Kasumi-1 (cell line): ENCODE measurements at places on chromosomes 2 and 18.
A peak's percentile ranks its signal among the peaks of the same experiment; 100 is the strongest.

DNA sequence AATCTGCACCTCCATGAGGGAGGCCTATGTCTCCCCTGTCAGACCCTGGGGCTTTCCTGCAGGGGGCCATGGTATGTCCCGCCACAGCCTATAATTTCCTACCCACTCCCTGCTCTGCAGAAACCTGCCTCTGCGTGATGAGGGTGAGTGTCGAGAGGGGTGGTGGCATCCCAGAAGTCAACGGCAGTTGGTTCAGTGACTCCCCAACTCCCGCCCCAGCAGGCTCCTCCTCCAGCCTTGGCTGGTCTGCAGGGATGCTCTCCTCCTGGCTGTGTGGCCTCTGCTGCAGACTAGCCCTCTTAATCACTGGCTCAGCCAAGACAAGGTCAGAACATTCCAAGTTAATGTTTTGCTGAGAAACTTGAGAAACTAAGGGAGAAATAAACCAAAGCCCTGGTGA lies 13.3 kb downstream of the CELF4 start:
- DNase-seq: no peak

DNA sequence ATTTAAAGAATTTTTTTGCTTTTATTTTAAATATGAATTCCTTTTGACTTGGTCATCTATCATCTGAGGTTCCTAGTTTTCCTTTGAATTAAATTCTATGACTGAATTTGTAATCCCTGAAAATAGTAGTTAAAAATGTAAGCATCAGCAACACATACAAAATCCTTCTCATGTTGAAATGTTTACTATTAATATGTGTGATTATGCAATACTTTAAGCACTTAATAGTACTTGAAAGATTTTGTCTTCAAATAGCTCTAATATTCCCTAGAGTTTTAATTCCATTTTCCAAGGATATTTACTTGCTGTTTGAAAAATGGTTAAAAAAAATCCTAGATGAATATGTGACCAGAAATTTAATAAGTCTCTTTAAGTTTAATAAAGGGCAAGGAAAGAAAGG lies 26.6 kb upstream of the SPATS2L start:
- DNase-seq: no peak

- DNase-seq: no peak
These were observed 143.9 kb downstream of the CAPN13 start for GRCh38 chr2:30663321-30663720.

DNA sequence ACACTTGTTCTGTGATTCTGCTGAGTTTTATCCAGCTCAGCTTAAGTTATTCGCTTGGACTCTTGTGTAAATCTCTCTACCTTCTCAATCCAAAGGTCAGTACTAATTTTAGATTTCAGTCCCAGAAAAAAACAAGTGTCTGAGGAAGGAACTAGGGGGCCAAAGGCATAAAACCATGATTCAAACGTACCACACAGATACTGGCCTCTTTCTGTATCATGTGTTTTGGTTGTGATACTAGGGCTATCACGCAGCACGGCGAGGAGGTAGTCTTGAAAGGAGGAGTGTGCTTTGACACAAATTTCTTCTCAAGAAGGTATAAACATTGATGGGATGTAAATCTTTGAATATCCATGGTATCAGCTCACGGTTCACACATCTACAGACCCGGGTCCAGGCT lies 8.3 kb downstream of the SERPINE2 start:
- no peak for DNase-seq

DNA sequence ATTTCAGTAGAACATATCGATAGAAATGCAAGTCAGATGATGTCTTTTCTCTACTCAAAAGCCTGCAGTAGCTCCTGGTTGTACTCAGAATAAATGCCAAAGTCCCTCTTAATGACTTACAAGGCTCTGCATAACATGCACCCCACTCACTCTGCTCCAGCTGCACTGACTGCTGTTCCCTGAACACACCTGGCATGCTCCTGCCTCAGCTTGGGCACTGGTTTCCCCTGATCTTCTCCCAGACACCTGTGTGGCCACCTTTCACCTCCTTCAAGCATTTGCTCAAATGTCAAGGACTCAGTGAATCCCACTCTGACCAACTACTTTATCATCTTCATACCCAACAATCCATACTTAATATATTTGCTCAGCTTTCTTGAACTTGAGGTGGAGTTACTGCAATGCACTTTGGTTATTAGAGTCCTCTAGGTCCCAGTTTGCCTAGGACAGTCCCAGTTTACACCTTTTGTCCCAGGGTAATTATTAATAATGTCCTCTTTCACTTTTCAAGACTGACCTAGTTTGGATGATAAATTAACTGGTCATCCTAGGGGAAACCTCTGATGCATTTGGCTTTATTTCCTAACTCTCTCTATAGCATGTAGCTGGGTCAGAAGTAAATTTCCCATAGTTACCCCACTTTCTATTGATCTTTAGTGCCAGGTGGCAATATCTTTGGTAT lies 44.1 kb downstream of the ACAA2 start:
- DNase-seq: no peak

GRCh38 chr2:132953771-132954170 lies 283.8 kb upstream of the LYPD1 start:
- DNase-seq: no peak

- no peak for DNase-seq
These were observed 267.6 kb upstream of the LYPD1 start for GRCh38 chr2:132937629-132938028.

- no peak for DNase-seq
These were observed 70.7 kb downstream of the RBM43 start for GRCh38 chr2:151191001-151191400.

DNA sequence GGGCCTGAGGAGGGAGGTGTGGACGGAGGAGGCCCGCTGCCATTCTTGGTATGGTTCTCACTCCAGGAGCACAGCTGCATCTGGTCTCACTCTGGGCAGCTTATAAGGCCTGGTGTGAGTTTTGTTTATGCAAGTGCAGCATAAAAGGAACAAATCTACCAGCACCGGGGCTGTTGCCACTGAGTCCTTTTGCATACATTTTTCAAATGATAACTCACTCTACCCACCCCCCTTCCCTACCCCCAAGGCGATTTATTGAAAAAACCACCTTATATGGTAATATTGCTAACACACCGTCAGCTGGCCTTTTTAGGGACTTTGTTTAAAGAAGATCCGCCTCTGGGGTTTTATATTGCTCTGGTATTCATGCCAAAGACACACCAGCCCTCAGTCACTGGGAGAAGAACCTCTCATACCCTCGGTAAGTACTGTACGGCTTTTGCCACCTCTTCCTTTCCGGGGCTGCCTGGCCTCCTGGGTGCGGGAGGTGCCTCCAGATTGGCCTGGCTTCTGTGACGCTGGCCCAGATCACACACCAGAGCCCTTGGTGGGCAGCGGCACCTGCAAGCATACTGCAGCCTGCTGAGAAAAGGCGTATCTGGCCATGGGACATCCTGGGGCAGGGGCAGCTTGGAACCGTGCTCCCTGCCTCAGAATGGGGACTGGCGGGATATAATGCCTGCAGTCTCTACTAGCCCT lies at the start of gene ACTG2:
ACTG2 (plus strand) TSS at position 378 of the 699 bp plus-strand sequence. CDS start 8,304 bp downstream, outside the sequence.
- DNase-seq: no peak

DNA sequence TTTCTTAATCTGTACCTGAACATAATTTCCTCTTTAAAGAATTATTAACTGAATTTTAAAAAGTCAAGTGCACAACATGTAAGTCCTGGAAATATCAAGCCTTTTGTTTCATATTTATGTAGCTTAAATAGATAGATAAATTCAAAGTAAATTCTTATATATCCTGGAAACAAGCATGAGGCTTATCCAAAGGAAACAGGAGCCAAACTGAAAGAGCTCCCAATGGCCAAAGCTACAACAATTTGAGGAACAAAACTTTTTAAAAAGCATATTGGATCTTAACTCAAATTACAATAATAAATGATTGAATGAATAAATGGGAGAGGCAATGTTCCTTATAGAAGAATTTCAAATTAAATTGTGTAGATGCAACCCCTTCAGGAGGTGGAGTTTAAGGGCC lies 679.1 kb downstream of the METTL4 start:
- DNase-seq: no peak

GRCh38 chr2:41970988-41971660 lies 76.7 kb upstream of the PKDCC start:
- DNase-seq: no peak

- no peak for DNase-seq
These were observed 2.1 kb downstream of the CKAP2L start for GRCh38 chr2:112762276-112762675.

- no peak for DNase-seq
These were observed 24.1 kb downstream of the HJURP start for GRCh38 chr2:233830111-233830802.

GRCh38 chr2:46050027-46050426 lies 247.2 kb upstream of the EPAS1 start:
- DNase-seq: no peak

GRCh38 chr2:237403024-237403882 lies 10.7 kb downstream of the COL6A3 start:
- no peak for DNase-seq

DNA sequence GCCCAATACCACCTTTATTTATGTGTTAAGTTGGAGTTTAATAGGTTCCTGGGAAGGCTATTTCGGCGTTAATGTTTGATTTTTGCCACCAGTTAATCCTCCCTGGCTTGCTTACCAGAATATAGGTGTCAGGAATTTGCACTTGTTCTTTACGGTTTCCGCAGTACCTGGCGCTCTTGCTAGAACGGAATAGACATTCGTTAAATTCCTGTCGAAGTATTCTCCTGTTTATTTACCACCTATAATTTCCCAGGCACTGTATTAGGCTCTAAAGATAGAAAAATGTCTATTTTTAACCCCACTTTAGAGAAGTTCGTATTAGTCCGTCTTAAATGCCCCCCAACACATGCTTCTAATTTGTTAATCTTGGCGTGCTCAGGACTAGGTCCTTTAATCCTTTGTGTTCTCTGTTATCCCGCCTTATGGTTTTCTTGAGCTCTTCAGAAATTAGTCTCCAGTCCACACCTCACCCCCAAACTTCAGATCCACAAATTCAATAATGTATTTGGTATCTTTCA lies 575 bp downstream of the CCDC150 start:
- DNase-seq: peak; percentile 40

- no peak for DNase-seq
These were observed 7.4 kb downstream of the XPO1 start for GRCh38 chr2:61530749-61531148.

DNA sequence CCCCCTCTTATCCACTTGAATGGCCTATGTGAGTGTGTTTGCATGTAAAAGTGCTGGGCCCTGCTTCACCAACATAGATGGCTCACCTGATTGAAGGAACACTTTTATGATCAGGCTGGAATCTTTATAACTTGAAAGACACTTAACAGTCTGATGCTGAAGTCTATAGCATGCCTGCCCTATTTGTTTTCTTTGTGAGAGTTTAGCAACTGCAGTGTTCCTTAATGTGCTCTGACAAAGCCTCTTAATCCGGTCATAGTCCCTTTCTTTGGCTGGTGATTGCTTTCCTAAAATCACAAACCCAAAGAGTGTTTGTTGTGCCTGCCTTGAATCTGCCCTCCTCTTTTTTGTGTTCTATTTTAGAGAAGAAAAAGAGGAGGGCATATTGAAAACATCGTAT lies 1382.8 kb upstream of the CELF4 start:
- no peak for DNase-seq

DNA sequence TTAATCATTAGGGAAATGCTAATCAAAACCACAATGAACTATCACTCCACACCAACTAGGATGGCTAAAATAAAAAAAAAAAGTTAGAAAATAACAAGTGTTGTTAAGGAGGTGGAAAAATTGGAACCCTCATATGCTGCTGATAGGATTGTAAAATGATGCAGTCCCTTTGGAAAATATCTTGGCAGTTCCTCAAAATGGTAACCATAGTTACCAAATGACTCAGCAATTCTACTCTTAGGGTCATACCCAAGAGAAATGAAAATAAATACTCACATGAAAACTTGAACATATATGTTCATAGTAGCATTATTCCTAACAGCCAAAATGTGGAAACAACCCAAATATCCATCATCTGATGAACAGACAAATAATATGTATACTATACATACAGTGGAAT lies 15.7 kb upstream of the ACVR2A start:
- peak; percentile 52 for DNase-seq

DNA sequence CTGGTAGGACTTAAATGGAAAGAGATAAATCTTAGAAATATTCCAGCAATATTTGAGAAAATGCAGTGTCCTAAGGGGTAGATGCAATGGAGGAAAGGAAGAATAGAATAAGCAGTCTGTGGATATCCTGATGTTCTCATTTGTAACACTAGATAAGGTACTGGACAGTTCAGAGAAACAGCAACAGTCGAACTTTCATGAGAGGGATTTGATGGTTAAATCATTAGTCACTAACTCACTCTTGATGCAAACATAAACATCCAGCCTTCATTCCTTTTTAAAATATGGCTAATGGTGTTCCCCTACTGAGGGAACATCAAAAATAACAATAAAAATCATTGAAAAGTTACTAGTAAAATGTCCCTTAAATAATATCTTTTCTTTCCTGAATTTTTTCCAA lies 211.4 kb upstream of the SLC39A10 start:
- DNase-seq: no peak

DNA sequence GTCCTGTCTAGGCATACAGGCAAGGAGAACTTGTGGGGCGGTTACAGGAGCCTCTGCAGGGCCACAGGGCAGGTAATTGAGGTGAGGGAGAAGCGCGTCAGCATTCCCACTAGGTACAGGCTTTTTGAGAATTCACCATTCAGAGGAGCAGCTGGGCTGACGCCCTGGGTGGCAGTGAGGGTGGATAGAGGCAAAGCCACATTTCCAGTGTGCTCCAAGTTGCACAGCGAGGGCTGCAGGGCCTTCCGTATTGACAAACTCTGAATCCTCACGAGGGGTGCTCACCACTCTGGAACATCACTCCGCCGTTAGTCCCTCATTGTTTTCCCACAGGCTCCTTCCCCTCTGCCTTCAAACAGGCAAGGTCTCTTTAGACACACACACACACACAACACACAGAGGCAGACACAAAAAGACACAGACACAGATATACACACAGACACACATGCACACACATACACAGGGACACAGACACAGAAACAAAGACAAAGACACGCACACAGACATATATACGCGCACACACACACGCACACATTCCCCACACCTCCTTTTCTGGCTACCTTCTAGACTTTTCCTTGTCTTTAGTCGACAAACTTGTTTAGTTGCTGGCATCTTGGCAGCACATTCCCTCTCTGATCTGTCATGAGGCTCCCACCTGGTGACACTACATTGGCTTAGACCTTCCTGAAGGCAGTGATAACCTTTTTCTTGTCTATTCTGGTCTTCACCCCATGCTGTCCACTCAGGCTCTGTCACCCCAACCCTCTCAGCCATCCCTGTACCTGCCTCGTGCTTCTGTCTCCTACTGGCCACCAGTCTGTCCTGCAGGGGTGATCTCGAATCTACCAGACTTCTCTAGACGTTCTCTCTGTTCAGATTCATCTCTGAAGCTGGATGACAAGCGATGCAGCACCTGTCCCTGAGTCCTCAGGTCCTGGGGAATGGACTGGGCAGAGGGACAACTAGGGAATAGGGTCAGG lies 136.8 kb downstream of the ALPK2 start:
- DNase-seq: no peak

- no peak for DNase-seq
These were observed 152.6 kb upstream of the EPHA4 start for GRCh38 chr2:221724631-221725203.

GRCh38 chr2:11688222-11689069 lies 18.5 kb upstream of the NTSR2 start:
- peak; percentile 90 for DNase-seq

GRCh38 chr2:67626656-67627055 lies 229.5 kb downstream of the ETAA1 start:
- no peak for DNase-seq
